ENCODE measurements at places on chromosomes 4 and X.

DNA sequence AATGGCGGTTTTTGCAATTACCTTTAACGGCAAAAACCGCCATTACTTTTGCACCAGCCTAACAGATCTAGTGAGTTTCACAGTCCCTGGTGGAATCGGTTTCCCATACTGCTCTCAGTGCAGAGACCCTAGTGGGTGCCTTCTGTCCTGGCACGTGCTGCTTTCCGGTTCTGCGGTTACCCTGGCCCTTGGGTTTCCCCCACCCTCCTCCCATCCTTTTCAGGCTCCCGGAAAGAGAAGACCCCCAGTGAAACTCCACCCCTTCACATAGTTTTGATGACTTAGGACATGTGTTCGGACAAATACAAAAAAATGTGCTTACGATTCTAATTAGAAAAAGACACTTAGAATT, 36.9 kb downstream of the NLGN3 start:
- DNase-seq: peak; percentile 25

- no peak for DNase-seq
Observed at GRCh38 chr4:100106982-100107381, 83.3 kb downstream of the DDIT4L start.

GRCh38 chrX:135632353-135632752, 81.1 kb upstream of the CT45A1 start:
- no peak for DNase-seq

- DNase-seq: no peak
Observed at GRCh38 chrX:39953879-39954278, 143.9 kb downstream of the BCOR start.

GRCh38 chr4:26175006-26175786, 145.6 kb upstream of the RBPJ start:
- peak; percentile 11 for DNase-seq
